ENCODE measurements at places on chromosomes 7 and 10. TPM values are rescaled to one million over a fixed set of nuclear protein-coding genes. Genes with fewer than 3 reads are reported as not detected.
A peak's percentile ranks its signal among the peaks of the same experiment; 100 is the strongest.

DNA sequence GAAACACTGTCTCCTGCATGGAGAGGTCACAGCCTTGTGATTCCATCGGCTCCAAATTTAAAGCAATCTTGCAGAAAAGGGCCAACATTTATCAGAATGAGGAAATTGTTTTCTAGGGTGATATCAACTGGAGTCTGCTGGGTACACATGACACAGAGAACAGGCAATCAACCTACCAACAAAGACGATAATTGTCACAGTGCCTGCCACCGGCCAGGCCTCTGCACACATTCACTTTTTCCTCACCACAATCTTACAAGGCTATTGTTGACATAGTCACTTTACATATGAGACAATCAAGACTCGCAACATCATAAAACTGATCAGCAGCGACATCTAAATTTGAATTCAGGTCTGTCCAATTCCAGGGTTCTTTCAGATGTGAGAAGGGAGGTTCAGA is 189.4 kb downstream of the KCNMA1 start:
- H3K27ac ChIP-seq, result no peak overlapping the region
- no peak overlapping the region for H3K4me3 ChIP-seq
- H3K27me3 ChIP-seq, result no peaks in the 10 kb centered on the region
- H3K36me3 ChIP-seq, result no peaks in the 10 kb centered on the region
- DNase-seq, result no peak

Gene RBP4
- 18.6 TPM for total RNA-seq

Gene CHAT
- not detected for total RNA-seq

Gene PLEKHS1
- total RNA-seq, result not detected

DNA sequence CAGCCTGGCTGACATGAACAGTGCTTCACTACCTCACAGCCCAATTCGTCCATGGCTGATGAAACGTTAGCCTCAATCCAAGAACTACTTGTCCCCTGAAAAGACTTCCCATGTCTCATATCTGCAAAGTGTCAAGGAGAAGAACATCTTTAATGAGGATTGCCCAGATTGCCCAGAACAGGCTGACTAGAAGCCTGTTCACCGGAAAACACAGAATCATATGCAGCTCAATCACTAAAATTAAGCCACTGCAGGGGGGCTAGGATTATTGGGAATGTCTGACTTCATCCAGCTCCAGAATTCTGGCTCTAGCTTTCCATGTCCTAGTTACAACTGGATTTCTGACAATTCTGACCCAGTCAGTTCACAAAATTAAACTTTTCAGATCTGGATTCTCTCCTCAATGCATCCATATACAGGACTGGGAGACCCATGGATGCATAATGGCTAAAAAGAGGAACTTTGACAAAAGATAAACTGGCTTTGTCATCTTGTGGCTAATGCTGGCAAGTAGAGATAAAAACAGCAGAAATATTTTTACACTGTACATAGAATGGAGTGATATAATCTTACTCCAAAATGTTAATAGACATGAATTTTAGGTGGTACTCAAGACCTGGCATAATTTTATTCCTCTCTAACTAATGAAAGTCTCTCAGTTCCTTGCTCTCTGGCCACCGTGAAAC is 467.0 kb upstream of the POT1 start:
- no peaks in the 10 kb centered on the region for H3K4me1 ChIP-seq
- H3K27me3 ChIP-seq, result no peaks in the 10 kb centered on the region
- DNase-seq, result no peak
- H3K36me3 ChIP-seq, result no peaks in the 10 kb centered on the region

GRCh38 chr7:149621776-149622175 is 124.2 kb upstream of the ZNF746 start:
- peaks cover 19% of the 10 kb centered on the region for H3K4me1 ChIP-seq
- H3K27me3 ChIP-seq, result no peaks in the 10 kb centered on the region
- no peak for DNase-seq
- peaks cover 45% of the 10 kb centered on the region for H3K36me3 ChIP-seq

- H3K4me3 ChIP-seq, result no peak overlapping the region
- H3K27ac ChIP-seq, result no peak overlapping the region
- no peaks in the 10 kb centered on the region for H3K4me1 ChIP-seq
- DNase-seq, result peak; percentile 69
These were observed 111.1 kb upstream of the CREB5 start for GRCh38 chr7:28301148-28301641.

Gene GLRX3
- 53.1 TPM for total RNA-seq

- no peak overlapping the region for H3K4me3 ChIP-seq
- no peaks in the 10 kb centered on the region for H3K36me3 ChIP-seq
- no peak overlapping the region for H3K27ac ChIP-seq
- H3K27me3 ChIP-seq, result no peaks in the 10 kb centered on the region
- no peaks in the 10 kb centered on the region for H3K4me1 ChIP-seq
These were observed 451.6 kb upstream of the GALNT17 start for GRCh38 chr7:70680306-70680705.

- H3K27ac ChIP-seq, result no peak overlapping the region
- no peak for DNase-seq
- no peak overlapping the region for H3K4me3 ChIP-seq
These were observed 78.5 kb upstream of the PDCD4 start for GRCh38 chr10:110793128-110793812.

- no peak for DNase-seq
- no peak overlapping the region for H3K27ac ChIP-seq
- H3K36me3 ChIP-seq, result no peaks in the 10 kb centered on the region
- no peaks in the 10 kb centered on the region for H3K4me1 ChIP-seq
- no peaks in the 10 kb centered on the region for H3K27me3 ChIP-seq
These were observed 108.4 kb upstream of the HPS1 start for GRCh38 chr10:98555021-98555619.

Gene SMO
- total RNA-seq, result 4.0 TPM

DNA sequence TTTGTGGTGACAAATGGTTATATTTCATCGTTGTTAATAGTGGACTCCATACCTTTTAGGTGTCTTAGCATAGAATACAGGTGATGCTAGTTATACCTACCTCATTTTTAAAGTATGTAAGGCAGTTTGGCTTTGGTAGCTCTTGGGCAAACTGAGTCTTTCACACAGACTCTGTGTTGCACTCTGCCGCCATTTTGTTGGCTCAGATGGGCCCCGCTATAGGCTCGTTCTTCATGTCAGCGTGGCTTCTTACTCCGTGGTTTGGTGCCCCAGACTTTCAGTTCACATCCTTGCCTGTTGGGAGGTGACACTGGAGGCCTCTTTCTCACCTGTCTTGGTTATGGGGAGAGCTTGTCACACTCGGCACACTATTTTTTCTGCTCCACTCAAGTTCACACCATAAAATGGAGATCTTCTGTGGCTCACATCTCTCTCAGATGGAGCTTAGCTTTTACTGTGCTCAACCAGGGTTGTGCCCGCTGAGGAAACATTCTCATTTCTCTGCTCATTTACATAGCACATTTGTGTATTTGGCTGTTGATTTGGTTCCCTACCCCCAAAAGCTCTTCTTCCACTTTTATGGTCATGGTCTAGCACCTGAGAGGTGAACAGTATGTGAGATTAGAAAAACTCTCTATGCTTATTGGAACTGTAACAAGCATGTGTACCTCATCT is 178.5 kb downstream of the ARID5B start:
- no peak overlapping the region for H3K4me3 ChIP-seq
- H3K27me3 ChIP-seq, result no peaks in the 10 kb centered on the region
- no peak for DNase-seq
- no peak overlapping the region for H3K27ac ChIP-seq
- peaks cover 16% of the 10 kb centered on the region for H3K36me3 ChIP-seq
- peaks cover 60% of the 10 kb centered on the region for H3K4me1 ChIP-seq

GRCh38 chr7:102916881-102917280 is 4.1 kb downstream of the LRRC17 start:
- no peaks in the 10 kb centered on the region for H3K27me3 ChIP-seq
- H3K27ac ChIP-seq, result no peak overlapping the region

GRCh38 chr10:3992382-3993178 is 207.6 kb upstream of the KLF6 start:
- no peaks in the 10 kb centered on the region for H3K36me3 ChIP-seq
- no peak for DNase-seq
- no peak overlapping the region for H3K27ac ChIP-seq

All from upper lobe of right lung (tissue), 1 donor.